NB4 (cell line): ENCODE measurements at places on chromosomes 4 and X.

GRCh38 chrX:318068-318738 is 393 bp downstream of the GTPBP6 start:
- peak; percentile 95 for DNase-seq

DNA sequence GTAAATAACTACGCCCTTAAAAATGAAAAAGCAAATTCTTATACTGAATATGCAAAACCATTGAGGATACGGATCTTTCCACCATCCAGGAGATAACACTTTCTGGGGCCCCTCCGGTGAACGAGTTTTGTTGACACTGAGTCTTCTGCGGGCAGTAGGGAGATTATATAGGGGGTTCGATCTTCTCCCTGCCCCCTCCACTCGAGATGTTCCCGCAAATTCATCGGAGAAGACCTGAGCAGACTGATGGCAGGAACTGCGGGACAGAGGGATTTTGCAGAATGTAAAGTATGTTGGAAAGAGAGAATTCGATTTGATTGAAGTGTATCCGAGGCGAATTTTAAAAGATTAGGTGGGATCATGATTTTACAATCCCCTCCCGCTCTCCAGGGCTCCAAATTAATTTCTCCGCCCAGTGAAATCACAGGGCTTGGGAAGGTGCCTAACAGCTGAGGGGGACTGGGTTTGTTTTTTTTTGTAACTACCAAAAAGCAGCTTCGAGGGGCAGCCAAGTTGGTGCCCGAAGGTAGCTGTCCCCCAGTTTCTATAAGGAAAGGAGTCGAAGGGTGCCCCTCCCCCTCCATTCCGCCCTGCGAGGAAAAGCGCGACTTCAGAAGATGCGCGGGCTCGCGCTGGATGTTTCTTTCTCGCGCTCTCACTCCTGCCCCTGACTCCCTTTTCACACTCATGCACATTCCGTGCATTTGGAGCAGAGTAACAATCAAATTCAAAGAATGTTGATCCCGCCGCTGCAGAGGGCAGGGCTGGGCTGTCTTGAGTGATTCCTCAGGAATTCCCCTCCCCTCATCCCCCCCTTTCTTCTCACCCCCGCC is 1.2 kb downstream of the TMEM255A start:
- DNase-seq: peak; percentile 13

GRCh38 chr4:169096221-169096620 is 86.2 kb upstream of the CBR4 start:
- DNase-seq: no peak

GRCh38 chr4:76003620-76004019 is 3.7 kb downstream of the CXCL9 start:
- peak; percentile 52 for DNase-seq

DNA sequence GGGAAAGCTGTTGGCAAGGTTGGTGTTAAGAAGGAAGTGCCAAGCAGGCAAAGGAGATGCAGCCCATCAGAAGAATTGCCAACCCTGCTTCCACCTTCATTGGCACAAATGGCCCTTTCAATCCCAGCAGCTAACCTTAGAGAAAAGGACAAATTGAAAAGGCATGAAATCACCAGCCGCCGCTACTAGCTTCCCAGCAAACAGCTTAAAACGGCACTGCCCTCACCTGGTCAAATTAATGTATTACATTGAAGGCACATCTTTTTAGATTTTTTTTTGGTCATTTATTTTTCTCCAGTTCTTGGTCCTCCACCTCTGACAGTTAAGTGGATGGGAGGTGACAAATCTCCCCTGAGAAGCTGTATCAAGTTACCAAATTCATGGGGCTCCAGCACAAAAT is 51.0 kb upstream of the NHSL2 start:
- DNase-seq: peak; percentile 36

DNA sequence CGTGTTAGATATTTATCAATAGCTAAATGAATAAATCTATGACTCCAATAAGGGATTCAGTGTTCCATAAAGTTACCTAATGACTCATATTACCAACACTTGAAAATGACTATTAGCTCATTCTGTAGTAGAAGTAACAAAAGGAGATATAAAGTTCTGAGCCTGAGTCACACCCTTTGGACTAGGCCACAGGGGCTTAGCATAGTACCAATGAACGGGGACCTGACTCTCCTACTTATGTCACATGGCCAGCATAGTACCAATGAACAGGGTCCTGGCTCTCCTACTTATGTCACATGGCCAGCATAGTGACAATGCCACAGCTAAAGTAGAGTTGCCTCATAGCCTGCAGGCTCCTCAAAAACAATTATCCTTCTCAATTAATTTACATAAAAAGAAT is 43.7 kb downstream of the MAGEB16 start:
- DNase-seq: peak; percentile 36

DNA sequence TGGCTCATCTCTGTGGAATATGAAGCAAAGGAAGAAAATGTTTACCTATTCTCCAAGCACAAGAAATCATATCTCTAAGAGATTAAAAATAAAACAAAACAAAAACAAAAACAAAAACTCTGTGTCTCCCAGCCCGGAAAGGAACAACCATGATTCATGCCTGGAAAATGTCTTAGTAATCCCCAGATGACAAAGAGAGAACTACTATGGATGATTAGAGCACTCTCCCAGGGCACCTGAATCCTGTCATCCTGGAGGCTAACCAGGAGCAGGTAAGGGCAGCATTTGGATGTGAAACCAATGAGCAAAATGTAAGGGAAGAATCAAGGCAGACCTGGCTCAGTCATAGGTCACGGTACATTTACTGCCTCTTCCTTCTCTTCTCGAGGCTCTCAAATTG is 1.7 kb upstream of the AKAP4 start:
- DNase-seq: no peak

DNA sequence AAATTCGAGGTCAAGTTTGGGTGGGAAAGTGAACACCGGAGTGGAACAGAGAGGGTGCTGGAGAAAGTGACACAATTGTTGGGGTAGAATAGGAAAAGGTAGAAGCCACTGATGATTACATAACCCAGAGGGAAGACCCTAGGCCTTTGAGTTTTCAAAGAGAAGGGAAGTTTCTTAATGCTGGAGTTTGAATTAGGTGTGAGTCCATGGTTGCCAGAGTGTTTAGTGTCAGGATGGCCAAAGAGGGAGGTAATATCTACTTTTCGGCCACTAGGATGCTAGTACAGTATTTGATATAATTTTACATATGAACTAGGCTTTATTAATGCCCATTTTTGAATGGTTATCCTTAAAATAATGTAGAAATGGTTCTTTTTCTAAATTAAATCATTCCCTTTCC is 5.4 kb downstream of the BCORL1 start:
- no peak for DNase-seq

- peak; percentile 1 for DNase-seq
These were observed 175.6 kb upstream of the ARX start for GRCh38 chrX:25191403-25191802.

GRCh38 chrX:139905051-139905450 is 27.8 kb downstream of the ATP11C start:
- DNase-seq: no peak

DNA sequence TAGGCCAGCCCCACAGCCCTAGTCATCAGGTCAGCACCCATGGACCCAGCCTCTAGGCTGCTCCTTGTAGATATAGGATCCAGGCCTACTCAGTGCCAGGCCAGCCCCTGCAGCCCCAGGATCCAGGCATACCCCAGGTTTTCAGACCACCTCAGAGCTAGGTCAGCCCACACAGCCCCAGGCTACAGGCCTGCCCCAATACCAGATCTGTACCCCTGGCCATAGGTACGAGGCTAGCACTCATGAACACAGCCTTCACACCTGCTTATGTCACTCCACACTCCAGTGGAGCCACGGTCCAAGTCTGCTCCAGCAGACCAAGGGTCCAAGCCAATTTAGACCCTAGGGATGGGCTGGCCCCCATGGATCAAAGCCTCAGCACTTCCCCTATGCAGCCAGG is 191.0 kb downstream of the DLG3 start:
- no peak for DNase-seq

DNA sequence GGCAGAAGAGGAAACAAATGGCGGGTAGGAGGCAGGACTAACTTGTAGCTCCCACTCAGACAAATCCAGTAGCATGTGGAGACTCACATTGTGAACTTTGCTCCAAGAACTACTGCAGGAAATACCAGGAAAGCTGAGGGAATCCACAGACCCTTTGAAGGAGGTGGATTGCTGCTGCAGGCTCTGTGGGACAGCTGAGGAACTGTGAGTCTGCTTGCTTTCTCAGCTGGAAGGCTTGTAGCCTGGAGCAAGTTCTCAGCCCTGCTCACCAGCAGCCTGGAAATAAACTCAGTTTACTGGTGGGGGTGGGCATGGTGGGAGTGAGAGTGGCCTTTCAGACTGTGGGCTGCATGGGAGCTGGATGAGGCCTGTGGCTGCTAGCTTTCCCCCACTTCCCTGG is 16.0 kb downstream of the RTL3 start:
- no peak for DNase-seq

DNA sequence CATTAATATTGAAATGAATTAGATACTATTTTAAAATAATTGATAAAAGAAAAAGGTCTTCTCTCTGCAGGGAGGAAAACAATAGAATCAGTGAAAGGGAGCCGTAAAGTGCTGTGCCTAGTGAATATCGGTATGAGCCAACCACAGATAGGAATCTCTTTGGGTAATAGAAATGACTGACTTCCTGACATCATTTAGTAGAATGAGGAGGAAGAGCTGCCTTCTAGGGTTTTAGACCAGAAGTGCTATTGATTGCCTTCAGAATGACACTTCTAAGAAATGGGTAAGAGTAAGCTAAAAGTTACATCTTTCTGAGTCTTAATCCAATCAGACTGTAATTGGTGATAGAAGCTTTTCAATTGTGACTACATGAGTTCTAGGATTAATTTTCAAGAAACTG is 134.0 kb upstream of the MAP9 start:
- DNase-seq: no peak

GRCh38 chrX:23936180-23936579 is 28.4 kb downstream of the CXorf58 start:
- DNase-seq: no peak

GRCh38 chrX:150355913-150356312 is 7.2 kb upstream of the MAMLD1 start:
- no peak for DNase-seq

GRCh38 chr4:184983672-184984356 is 34.5 kb upstream of the HELT start:
- peak; percentile 74 for DNase-seq

DNA sequence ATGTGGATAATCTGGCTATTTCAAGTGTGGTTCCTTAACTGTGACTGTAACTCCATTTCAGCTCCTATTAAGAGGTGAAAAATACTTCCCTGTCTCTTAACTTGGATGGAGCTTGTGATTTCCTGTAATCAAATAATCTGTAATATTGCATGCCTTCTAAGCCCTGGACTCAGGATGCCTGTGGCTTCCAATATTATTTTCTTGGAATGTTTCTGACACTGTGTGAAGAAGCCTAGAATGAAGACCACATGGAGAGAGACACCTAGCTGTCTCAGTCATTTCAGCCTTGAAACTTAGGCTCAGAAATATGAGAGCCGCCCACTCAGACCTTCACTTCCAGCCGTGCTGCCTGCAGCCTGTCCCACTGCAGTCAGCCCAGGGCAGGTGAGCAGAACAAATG is 544.3 kb downstream of the TRIML1 start:
- DNase-seq: no peak

DNA sequence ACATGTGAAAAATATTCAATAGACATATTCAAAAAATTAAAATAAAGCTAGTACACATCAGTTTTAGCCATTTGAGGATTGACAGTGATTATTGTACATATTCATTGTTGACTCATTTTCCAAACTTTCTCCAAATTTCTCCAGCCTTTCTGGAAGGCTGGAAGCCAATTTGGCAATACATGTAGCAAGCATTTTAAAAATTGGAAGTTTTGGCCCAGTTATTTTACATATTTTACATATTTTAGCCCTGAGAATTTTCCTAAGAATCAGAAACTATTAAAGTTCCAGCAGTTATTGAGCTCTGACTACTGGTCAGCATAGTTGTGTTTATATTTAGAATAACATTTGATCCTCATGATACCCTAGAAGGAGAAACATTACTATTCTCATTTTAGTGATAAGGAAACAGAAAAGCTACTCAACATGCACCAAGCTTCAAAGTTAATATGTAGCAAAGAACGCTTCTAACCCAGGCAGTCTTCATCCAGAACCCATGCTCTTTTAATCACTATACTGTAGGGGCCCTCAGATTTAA is 3.2 kb downstream of the CABS1 start:
- DNase-seq: no peak

GRCh38 chr4:94000559-94000958 is 172.0 kb downstream of the ATOH1 start:
- no peak for DNase-seq

- DNase-seq: no peak
These were observed 104.1 kb upstream of the SCOC start for GRCh38 chr4:140269369-140269768.

DNA sequence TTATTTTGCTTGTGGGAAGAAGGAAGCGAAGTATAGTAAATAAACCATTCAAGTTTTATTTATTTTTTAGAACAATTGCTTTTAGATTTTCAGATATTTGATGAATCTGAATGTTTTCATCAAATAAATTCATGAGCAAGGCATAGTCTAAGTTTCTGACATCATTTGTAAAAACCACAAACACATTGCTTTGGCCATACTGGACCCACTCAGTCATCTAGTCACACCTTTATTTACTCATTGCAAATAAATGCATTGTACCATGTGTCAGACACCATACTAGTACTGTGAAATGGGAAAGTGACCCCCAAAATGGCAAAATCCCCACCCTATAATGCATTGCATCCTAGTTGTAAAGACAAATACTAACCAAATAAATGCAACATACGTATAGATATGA is 449.1 kb upstream of the SMIM31 start:
- DNase-seq: no peak
